ENCODE measurements at places on chromosomes 12 and 14. TPM values are rescaled to one million over a fixed set of nuclear protein-coding genes. Genes with fewer than 3 reads are reported as not detected.

Gene CHD8
- total RNA-seq: 33.2 TPM

Gene RTL1
- 0.26 TPM for total RNA-seq

Gene GLT8D2
- 6.0 TPM for total RNA-seq

Gene NOXRED1
- total RNA-seq: 5.3 TPM

Gene C12orf54
- total RNA-seq: not detected

Gene SERPINA9
- total RNA-seq: not detected

Gene RHNO1
- total RNA-seq: 6.0 TPM

Gene PMCH
- not detected for total RNA-seq

Gene SDS
- total RNA-seq: 0.52 TPM

Gene DNAL1
- 7.3 TPM for total RNA-seq

DNA sequence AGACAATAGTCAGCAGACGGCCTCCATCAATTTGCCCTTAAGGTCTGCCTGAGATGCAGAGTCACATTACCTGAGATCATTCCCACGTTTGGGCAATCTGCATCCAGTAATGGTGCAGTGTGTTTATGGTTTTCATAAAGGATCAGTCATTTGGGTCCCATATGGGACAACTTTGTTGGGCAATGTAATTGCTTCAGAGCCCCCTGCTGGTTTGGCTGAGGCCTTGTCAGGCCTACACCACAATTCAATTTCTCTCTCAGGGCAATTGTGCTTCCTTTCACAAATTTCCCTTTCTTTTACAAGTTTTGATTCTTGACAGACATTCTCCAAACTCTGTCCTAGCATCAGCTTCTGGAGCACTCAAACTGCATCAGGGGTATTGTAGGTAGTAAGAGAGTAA is 191.2 kb upstream of the SSTR1 start:
- H3K4me3 ChIP-seq: no peak overlapping the region
- DNase-seq: no peak
- no peaks in the 10 kb centered on the region for H3K4me1 ChIP-seq
- H3K27me3 ChIP-seq: no peaks in the 10 kb centered on the region

DNA sequence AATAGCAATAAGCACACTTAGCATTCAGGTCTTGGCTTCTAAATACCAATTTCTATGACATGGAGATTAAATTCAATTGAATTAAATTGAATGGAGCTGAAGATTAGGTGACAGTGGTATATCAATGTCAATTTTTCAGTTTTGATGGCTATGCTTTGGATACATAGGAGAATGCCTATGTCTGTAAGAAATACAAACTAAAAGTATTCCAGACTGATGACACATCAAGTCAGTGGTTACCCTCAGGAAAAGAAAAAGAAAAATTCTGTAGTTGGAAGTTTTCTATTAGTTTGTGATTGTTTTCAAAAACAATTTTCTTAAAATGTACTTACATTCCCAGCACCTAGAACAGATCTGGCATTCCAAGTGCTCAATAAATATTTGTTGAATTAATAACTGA is 4.9 kb upstream of the DCAF4 start:
- DNase-seq: no peak
- peaks cover 11% of the 10 kb centered on the region for H3K4me1 ChIP-seq
- H3K4me3 ChIP-seq: no peak overlapping the region
- H3K27ac ChIP-seq: no peak overlapping the region
- no peaks in the 10 kb centered on the region for H3K27me3 ChIP-seq

- no peak overlapping the region for H3K27ac ChIP-seq
- no peaks in the 10 kb centered on the region for H3K4me1 ChIP-seq
- H3K4me3 ChIP-seq: no peak overlapping the region
These were observed 180.5 kb upstream of the SFSWAP start for GRCh38 chr12:131530422-131530821.

GRCh38 chr12:69003991-69004390 is 71.0 kb upstream of the CPM start:
- H3K27me3 ChIP-seq: no peaks in the 10 kb centered on the region
- H3K36me3 ChIP-seq: no peaks in the 10 kb centered on the region
- H3K4me3 ChIP-seq: no peak overlapping the region
- no peaks in the 10 kb centered on the region for H3K4me1 ChIP-seq
- DNase-seq: no peak

- no peak overlapping the region for H3K4me3 ChIP-seq
- no peak overlapping the region for H3K27ac ChIP-seq
- no peaks in the 10 kb centered on the region for H3K27me3 ChIP-seq
- H3K4me1 ChIP-seq: no peaks in the 10 kb centered on the region
These were observed 369.6 kb downstream of the DUSP6 start for GRCh38 chr12:88982694-88983093.

DNA sequence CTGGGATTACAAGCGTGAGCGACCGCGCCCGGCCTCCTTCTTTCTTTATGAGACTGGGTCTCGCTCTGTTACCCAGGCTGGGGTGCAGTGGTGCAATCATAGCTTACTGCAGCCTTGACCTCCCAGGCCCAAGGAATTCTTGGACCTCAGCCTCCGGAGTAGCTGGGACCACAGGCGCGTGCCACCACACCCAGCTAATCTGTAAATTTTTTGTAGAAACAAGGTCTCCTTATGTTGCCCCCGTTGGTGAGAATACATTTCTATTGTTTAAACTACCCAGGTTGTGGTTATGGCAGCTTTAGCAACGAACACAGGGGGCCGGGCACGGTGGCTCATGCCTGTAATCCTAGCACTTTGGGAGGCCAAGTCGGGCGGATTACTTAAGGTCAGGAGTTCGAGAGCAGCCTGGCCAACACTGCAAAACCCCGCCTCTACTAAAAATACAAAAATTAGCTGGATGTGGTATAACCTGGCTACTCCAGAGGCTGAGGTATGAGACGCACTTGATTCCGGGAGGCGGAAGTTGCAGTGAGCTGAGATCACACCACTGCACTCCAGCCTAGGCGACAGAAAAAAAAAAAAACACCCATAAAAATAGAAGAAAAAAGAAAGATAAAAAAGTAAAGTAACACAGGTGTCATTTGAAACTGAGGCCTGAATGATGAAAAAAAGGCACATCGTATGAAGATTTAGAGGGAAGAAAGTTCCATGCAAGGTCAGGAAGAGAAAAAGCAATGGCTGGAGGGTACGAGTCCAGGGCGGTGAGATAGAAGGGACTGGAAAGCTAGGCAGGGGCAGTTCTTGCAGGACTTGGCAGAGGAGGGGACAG is 977 bp upstream of the TMEM120B start:
- peaks cover 43% of the 10 kb centered on the region for H3K4me1 ChIP-seq
- peak; percentile 60 for DNase-seq
- H3K36me3 ChIP-seq: no peaks in the 10 kb centered on the region
- H3K27ac ChIP-seq: peak overlapping the region; percentile 92
- H3K27me3 ChIP-seq: no peaks in the 10 kb centered on the region

GRCh38 chr14:63922696-63923421 is 70.1 kb downstream of the SYNE2 start:
- DNase-seq: peak; percentile 72
- peak overlapping the region; percentile 44 for H3K27ac ChIP-seq
- H3K27me3 ChIP-seq: no peaks in the 10 kb centered on the region
- H3K4me1 ChIP-seq: peaks cover 17% of the 10 kb centered on the region
- no peaks in the 10 kb centered on the region for H3K36me3 ChIP-seq

DNA sequence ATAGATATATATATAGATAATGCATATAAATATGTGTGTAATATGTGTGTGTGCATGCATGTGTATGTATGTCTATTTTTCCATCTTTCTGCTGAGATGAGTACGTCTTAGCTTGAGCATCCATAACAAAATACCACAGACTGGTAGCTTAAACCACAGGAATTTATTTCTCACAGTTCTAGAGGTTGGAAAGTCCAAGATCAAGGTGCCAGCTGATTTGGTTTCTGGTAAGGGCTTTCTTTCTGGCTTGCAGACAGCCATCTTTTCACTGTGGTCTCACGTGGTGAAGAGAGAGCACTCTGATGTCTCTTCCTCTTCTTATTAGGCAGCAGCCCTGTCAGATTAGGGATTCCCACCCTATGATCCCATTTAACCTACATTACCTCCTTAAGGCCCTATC is 47.3 kb downstream of the ACSM4 start:
- H3K27me3 ChIP-seq: no peaks in the 10 kb centered on the region
- H3K4me1 ChIP-seq: no peaks in the 10 kb centered on the region
- no peak overlapping the region for H3K4me3 ChIP-seq
- no peak for DNase-seq
- no peaks in the 10 kb centered on the region for H3K36me3 ChIP-seq

GRCh38 chr12:67459173-67459572 is 189.4 kb upstream of the DYRK2 start:
- H3K36me3 ChIP-seq: no peaks in the 10 kb centered on the region
- no peak for DNase-seq
- no peak overlapping the region for H3K27ac ChIP-seq
- peaks cover 10% of the 10 kb centered on the region for H3K4me1 ChIP-seq

DNA sequence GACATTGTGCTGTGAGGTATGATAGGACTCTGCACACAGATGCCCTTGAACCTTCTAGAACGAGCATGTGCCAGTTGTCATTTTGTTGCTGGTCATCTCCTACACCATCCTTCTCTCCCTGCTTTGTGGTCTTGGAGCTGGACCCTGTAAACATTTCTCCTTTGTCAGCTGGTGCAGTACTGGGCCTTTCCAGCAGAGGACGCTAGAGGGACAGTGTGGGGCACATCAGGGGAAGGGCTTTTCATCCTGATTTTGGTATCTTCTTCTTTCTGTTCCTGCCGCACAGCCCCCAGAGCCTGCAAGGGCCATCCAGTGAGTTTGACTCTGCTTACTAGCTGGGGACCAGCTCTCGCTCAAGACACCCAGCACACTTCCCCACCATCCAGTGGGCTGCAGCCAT is 484.6 kb downstream of the AACS start:
- no peaks in the 10 kb centered on the region for H3K27me3 ChIP-seq
- no peak overlapping the region for H3K27ac ChIP-seq
- no peaks in the 10 kb centered on the region for H3K4me1 ChIP-seq
- H3K36me3 ChIP-seq: no peaks in the 10 kb centered on the region
- H3K4me3 ChIP-seq: no peak overlapping the region

- H3K4me1 ChIP-seq: no peaks in the 10 kb centered on the region
- H3K27ac ChIP-seq: no peak overlapping the region
- H3K36me3 ChIP-seq: peaks cover 14% of the 10 kb centered on the region
- DNase-seq: no peak
- H3K4me3 ChIP-seq: no peak overlapping the region
These were observed 89.1 kb downstream of the MIA2 start for GRCh38 chr14:39322807-39323206.

DNA sequence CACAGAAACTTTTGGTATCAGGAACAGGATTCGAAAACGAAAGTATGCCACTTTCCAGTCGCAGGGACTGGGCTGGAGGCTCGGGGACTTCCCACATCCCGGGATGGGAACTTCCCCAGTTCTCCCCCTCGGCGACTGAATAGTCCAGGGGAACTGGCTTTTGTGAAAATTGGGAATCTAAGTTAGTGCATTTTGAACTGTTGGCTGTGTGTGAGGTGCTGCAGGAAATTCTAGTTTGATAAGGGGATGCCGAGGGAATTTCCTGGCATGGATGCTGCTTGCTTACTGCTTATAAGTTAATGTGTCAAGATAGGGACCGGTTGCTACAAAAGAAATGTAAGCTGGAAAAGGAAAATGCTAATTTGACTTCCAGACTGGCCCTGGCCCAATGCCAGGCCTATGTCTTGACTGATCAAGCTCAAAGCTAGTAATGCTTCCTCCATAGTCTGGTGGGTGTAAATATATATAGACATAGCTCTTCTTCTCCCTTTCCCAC is 73.4 kb upstream of the EIF5 start:
- peak overlapping the region; percentile 17 for H3K4me3 ChIP-seq
- peaks cover 26% of the 10 kb centered on the region for H3K4me1 ChIP-seq
- H3K36me3 ChIP-seq: no peaks in the 10 kb centered on the region
- DNase-seq: peak; percentile 56
- peak overlapping the region; percentile 85 for H3K27ac ChIP-seq

DNA sequence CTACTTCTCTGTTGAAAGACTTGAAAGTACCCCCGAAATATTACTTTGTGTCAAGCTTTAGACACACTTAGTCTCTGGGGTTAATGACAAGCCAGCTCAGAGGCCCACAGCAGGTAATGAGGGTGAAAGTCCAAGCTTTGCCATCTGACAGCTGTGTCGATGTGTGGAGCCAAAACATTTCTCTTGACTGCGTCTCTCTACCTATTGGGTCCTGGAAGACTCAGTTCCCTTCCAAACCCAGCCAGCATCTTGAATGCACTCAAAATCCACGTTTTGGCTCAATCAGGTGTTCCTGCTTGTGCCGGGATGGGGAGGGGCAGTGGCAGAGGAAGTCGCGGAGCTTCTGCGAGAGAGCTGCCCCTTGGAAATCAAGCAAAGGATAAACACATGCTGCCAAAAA is 3.2 kb downstream of the PLXNC1 start:
- no peaks in the 10 kb centered on the region for H3K27me3 ChIP-seq
- H3K36me3 ChIP-seq: no peaks in the 10 kb centered on the region
- DNase-seq: no peak
- H3K27ac ChIP-seq: no peak overlapping the region

- no peaks in the 10 kb centered on the region for H3K36me3 ChIP-seq
- H3K4me1 ChIP-seq: no peaks in the 10 kb centered on the region
These were observed 88.3 kb downstream of the CIT start for GRCh38 chr12:119788786-119789185.

DNA sequence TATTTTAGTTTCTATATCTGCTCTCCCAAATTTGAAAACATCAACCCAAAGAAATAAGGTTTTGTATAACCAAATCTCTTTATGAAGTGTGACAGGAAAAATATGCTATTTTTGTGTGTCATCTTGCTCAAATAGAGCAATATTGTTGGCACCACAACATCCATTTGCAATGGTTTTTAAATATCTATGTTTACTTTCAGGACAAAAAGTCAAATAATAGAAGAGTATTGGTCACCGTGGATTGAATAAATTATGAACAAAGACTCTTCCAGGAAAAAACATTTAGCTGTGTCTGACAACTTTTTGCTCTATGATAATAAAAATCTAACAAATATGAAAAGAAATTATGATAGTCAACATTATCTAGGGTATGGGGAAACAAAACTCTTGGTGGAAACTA is 439.2 kb downstream of the BTG1 start:
- H3K36me3 ChIP-seq: no peaks in the 10 kb centered on the region
- no peak overlapping the region for H3K4me3 ChIP-seq
- no peak for DNase-seq
- H3K27ac ChIP-seq: no peak overlapping the region
- no peaks in the 10 kb centered on the region for H3K27me3 ChIP-seq

- no peaks in the 10 kb centered on the region for H3K27me3 ChIP-seq
- H3K4me1 ChIP-seq: no peaks in the 10 kb centered on the region
- H3K36me3 ChIP-seq: no peaks in the 10 kb centered on the region
These were observed 30.0 kb upstream of the RFLNA start for GRCh38 chr12:124264879-124265278.

DNA sequence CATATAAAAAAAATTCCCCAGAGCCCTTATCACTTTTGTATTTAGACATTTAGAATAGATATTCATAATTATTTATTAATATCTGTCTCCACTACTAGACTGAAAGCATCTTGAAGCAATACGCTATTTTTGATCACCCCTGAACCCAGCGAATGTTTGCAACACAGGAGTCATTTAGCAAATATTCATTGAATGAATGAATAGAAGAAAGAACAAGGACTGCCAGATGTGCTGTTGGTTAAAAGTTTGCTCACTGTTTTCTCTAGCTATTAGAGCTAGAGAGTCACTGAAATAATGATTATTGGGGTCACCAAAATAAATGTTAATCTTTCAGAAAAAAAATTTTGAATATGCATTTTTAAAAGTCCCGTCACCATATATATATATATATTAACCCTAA is 174.3 kb downstream of the ACSS3 start:
- no peak for DNase-seq
- H3K4me3 ChIP-seq: no peak overlapping the region
- H3K4me1 ChIP-seq: no peaks in the 10 kb centered on the region
- no peak overlapping the region for H3K27ac ChIP-seq
- no peaks in the 10 kb centered on the region for H3K27me3 ChIP-seq
- H3K36me3 ChIP-seq: no peaks in the 10 kb centered on the region

Measured in body of pancreas (tissue), 4 donors.